ENCODE measurements at places on chromosomes 2 and 18.

GRCh38 chr2:235143789-235144188 is 192.0 kb downstream of the SH3BP4 start:
- no peak for DNase-seq

GRCh38 chr2:28678944-28679343 is 72.7 kb upstream of the PPP1CB start:
- DNase-seq, result no peak

DNA sequence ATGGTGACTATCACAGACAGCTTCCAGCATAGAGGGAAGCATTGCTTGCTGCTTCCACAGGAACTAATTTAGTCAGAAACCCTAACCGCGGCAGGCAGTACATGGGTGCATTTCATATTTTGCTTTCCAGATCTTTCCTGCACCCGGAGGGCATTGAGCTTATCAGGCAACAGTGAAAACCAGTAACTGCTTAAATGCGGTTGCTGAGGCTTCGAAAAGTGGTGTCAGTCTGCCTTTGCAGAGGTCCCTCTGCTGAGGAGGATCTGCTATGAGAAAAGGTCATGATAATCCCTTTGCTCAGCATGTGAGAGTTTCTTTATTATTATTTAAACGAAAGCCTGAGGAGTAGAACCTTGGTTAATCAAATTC is 44.6 kb upstream of the ROCK2 start:
- DNase-seq, result no peak

DNA sequence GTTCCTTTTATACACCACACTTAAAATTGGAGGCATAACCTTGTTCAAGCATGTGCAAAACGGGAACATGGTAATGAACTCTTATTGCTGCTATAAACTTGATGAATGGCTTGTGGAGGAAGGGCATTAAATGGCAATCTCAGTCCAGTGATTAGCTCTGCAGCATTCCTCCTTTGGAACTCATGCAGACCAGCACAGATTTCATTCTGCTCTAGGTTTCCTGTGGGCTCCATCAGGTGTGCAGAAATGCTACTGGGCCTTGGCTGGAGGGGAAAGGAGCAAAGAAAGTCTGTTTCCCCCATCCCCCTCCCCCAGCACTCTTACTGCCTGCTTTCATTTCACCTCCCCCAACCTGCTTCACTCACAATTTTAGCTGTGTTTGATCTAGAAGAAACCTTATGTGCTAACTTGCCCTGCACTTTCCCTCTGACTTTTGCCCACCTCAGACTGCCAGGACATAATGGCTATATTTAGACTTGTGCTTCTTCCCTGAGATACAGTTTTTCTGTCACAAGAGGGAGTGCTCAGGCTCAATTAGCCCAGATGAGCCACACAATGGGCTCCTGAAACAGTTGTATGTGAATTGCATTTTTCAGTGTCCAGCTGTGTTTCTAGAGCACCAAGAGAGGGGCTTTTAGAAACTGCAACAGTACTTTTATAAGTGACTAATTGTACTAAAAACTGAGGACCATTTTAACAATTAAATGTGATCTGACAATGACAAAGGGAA is 109.8 kb downstream of the FSHR start:
- DNase-seq, result no peak

DNA sequence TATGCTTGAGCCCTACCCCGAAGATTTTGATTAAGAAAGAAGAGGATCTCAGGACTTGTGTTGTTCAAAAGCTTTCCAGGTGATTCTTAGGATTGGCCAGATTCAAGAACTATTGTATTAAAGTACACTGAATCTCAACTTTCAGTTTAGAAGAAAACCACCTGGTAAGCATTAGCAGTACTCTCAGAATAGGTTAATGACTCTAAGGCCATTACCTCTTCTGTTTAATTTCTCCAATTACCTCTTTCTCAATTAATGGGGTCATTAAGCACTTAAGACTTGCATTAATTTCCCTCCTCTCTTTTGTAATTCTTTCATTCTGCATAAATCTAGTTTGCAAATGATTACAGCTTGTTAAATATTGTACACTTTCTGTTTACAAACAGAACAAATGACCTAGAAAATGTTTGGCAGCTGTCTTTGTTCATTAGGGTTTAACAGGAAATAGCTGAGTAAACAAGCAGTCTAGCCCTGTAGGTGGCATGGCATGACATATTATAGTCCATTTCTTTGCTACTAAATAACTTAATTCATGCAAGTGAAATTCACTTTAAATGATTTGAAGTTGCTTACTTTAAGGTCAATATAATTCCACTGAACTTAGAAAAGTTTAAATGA is 20.4 kb upstream of the TDRD15 start:
- DNase-seq, result no peak

DNA sequence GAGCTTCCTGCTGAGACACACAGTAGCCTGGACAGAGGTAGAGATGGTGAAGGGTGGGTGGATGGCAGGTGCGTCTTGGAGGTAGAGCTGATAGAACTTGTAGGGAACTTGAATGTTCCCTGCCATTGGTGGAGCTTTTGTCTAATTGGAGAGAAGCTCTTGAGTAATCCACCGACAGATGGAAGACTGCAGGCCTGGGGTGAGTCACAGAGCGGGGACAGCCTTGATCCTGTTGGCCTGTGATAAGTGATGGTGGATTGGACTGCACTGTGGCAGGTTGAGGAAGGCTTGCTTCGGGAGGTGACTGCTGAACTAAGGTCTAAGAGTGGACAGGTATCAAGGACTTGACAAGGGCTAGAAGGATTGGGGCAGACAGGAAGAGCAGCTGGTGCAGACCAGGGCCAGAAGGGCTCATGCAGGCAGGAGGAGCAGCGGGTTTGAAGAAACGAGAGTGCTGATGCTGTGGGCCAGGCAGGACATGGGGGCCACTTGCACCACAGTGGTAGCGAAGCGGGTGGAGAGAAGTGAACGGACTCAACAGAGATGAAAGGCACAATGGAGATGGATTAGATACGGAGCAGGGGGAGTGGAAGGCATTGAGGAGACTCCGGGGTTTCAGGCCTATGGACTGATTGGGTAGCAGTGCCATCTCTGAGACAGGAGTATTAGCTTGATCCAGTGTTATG is 16.3 kb downstream of the CABLES1 start:
- DNase-seq, result no peak

GRCh38 chr2:191625016-191625415 is 52.9 kb upstream of the NABP1 start:
- peak; percentile 12 for DNase-seq

DNA sequence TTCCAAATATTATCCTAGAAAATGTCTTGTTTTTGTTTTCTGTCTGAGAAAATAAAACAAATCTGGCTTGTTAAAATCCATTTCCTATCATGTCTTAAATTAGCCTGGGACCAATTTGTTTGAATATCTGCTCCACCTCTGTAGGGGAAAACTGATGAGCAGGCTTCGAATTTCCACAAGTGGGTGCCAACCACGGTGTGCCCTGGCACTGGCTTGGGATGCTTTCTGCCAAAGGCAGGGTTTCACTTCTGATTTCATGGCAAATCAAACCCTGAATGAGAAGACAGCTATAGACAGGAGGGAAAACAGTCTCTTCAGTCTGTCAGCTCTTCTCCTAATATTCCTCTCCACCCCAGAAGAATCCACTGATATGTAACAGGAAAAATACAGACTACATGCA is 33.7 kb upstream of the STAT4 start:
- DNase-seq, result no peak

- DNase-seq, result no peak
Measured at GRCh38 chr2:211045025-211045424, 488.6 kb downstream of the CPS1 start.

- no peak for DNase-seq
Measured at GRCh38 chr2:186573531-186573930, 16.3 kb upstream of the ITGAV start.
